ENCODE measurements at places on chromosomes 11 and 22.
A peak's percentile ranks its signal among the peaks of the same experiment; 100 is the strongest.

DNA sequence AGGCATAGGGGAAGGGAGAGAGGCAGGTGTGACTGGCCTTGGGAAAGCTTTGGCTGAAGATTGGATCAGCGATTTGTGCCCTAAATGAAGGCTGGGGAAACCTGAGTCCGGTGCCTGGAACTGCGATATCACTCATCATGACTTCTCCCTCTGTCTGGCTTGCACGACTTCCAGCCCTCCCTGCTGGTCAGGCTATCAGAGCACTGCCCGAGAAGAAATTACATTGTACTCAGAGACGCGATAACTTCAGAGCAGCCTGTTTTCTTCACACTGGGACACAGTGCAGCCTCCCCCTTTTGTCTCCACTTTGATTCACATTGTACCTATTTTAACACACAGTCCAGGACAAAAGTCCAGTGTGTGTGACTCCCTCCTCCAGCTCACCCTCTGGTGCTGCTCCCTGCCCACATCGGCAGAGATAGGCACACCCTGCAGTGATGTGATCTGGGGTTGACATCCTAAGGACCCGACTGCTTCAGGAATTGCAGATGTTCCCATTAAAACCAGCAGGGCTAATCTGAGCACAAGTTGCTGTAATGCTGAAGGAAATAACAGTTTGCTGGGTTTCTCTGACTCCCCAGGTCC is 62.1 kb upstream of the CADM1 start:
- DNase-seq: no peak

- no peak for DNase-seq
Observed at GRCh38 chr11:129427376-129427775, 51.7 kb downstream of the BARX2 start.

- no peak for DNase-seq
Observed at GRCh38 chr11:79458709-79459108, 17.9 kb upstream of the TENM4 start.

- DNase-seq: no peak
Observed at GRCh38 chr11:93591247-93591898, 48.2 kb upstream of the SMCO4 start.

DNA sequence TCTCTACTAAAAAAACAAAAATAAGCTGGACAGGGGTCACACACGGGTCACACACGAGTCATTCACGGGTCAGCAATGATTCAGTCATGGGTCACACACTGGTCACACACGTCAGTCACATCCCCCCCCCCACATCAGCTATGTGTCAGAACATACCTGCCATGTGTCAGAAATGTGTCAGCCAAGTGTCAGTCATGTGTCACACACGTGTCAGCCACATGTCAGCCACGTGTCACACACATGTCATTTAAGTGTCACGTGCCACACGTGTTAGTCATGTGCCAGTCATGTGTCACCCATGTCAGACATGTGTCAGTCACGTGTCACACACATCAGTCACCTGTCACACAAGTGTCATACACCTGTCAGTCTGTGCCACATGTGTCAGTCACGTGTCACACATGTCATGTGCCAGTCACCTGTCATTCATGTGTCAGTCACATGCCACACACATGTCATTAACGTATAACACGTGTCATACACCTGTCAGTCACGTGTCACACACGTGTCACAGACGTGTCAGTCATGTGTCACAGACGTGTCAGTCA is 28.7 kb upstream of the MMP20 start:
- DNase-seq: no peak

DNA sequence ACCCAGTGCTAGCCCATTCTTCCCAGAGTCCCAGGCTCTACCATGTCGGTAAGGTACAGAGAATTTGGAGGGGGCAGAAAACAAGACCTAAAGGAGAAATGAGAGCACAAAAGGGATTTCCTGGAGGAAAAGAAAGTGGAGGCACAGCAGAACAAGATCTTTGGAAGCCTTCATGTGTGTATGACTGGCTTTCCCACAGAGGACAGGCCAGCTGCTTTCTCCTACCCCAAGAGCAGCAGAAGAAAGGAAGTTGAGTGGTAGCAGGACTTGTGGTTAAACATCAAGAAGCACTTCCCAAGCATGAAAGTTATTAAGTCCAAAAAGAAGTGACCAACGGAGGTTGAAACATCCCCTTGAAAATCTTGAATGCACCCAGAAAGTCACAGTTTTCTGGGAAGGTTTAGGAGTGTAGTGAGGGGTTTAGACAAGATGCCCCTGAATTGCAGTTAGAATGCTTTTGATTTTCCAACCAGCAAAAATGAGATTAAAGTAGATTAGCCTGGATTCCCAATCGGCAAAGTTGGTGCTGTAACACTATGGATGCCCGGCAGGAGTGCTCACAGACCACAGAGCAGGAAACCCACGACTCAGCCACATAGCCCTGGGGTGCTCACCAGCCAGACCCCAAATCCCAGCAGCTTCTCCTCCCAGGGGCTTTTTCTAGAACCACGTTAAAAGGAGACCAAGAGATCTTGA is 608 bp downstream of the TMPRSS13 start:
- DNase-seq: no peak

GRCh38 chr11:105937738-105938137 is 84.3 kb downstream of the MSANTD4 start:
- no peak for DNase-seq

DNA sequence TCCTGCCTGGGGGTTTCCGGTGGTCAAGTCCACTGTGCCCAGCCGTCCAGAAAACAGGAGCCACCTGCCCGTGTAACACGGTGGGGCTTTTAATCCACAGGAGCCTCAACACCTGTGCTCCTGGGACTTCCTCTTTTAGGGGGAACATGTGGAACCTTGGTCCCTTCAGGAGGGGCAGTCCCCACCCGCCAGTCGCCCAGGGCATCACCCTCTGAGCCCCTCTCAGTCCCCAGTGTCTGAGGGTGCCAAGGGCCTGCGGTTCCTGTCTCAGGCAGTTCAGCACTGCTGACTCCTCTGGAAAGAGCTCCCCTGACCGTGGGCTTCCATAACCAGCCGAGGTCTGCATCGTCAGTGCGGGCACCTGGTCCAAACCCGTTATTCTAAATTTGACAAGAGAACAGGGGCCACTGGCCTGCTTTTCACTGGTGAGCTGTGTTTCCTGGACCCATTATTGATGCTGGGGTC is 15.8 kb downstream of the KRTAP5-5 start:
- no peak for DNase-seq

- no peak for DNase-seq
Observed at GRCh38 chr11:115525531-115526006, 21.4 kb upstream of the CADM1 start.

DNA sequence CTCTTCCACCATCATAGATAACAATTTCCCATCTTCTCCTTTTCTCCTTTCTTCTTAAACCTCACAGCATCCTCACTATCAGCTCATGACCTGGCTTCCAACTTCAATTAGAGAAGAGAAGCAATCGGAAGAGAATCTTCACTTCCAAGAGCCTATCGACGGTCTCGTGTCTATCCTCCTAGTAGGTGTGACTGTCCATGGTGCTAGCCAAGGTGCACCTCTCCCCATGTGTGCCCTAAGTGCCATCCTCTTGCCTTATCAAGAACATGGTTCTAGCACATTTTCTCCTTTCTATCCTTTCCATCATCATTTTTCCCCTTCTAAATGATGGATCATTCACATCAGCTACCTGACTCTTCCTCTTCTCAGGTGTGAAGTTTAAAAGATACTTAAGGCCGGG is 5.1 kb upstream of the CUL5 start:
- DNase-seq: no peak

DNA sequence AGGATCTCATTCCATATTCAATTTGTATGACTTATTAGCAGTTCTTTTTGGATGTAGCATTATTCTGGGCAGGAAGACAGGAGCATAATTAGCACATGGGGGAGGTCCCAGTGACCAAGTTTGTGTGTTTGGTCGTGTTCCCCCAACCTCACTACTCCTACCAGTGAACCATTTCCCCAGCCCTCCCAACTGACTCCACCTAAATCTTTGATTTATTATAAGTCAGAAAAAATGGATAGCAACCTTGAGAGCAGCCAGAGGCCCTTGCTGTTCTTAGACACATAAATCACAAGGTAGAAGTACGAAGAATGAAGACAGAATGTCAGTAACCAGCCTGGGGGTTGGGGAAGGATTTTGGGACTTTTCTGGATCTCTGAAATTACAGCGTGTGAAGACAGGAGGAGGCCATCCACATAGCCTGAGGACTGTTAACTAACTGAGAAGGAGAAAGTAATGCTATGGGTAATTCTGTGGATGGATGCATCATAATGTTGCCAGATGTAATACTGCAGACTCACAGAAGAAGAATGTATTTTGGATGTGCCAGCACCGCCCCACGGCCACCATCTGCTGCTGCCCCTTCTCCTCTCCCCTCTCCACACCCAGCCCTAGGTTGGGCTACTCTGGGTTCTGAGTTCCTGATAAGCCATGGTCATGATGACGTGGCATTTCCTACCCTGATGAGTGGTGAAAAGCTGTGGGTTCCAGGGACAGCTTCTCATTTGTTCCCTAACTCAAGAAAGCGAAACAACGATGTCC is 124.3 kb upstream of the TTC12 start:
- peak; percentile 48 for DNase-seq

- peak; percentile 35 for DNase-seq
Observed at GRCh38 chr11:94664346-94664745, 97.2 kb downstream of the PIWIL4 start.

GRCh38 chr22:36644333-36644757 is 59.2 kb downstream of the CACNG2 start:
- DNase-seq: no peak

DNA sequence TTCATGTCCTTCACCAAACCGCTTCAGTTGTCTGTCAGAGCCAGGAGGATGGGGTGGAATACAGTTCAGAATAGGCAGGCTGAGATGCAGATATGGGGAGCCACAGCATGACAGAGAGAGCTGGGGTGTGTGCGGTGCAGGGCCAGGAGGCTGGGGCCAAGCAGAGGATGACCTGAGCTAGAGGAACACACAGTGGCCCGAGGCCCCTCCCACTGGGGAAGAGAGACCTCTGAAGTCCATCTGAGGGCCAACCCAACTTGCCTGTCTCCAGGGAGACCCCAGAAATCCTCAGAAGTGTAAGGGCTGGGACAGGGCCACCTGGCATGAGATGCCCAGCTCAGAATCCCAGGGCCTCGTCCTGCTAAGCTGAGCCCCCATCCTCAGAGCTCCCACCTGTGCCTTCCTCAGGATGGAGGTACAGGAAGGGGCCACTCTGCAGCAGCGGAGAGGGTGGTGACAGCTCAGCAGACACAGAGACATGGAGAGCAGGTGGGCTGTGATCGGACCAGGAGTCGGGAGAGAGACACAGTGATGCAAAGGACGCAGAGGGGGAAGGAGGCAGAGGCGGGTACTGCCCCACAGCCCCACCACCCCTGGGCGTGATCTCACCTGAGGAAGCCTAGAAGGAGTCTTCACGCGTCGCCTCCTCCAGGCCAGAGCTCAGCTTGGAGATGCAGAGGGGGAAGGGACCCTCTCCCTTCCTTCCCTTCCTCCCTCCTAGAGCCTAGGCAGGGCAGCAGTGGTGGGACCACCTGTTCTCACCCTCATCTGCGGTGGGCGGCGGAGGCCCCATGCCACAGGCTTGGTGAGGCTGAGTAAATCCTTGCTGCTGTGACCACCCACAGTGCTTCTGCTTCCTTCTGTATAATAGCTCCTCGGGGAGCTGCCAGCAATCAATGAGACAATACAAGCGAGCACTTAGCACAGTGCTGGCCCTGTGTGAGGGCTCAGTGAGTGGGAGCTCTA is 9.1 kb upstream of the TUB start:
- DNase-seq: peak; percentile 6

- DNase-seq: no peak
Observed at GRCh38 chr11:33321422-33321821, 64.2 kb downstream of the HIPK3 start.

GRCh38 chr22:50399751-50400331 is 56.7 kb downstream of the PPP6R2 start:
- peak; percentile 36 for DNase-seq

DNA sequence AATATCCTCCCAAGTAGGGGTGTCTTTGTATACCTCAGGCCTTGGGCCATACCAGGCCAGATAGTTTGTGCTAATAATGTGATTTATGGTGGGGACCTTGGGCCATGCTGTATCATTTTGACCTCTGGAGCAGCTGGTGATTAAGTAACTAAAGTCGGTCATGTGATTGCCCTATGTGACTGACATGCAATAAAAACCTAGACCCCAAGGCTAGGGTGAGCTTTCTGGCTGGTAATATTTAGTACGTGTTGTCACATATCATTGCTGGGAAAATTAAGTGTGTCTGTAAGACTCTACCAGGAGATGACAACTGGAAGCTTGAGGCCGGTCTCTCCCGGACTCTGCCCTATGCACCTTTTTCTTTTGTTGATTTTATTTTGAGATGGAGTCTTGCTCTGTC is 12.6 kb upstream of the TFIP11 start:
- DNase-seq: no peak

- DNase-seq: no peak
Observed at GRCh38 chr11:92340839-92341238, 116.2 kb downstream of the FAT3 start.

DNA sequence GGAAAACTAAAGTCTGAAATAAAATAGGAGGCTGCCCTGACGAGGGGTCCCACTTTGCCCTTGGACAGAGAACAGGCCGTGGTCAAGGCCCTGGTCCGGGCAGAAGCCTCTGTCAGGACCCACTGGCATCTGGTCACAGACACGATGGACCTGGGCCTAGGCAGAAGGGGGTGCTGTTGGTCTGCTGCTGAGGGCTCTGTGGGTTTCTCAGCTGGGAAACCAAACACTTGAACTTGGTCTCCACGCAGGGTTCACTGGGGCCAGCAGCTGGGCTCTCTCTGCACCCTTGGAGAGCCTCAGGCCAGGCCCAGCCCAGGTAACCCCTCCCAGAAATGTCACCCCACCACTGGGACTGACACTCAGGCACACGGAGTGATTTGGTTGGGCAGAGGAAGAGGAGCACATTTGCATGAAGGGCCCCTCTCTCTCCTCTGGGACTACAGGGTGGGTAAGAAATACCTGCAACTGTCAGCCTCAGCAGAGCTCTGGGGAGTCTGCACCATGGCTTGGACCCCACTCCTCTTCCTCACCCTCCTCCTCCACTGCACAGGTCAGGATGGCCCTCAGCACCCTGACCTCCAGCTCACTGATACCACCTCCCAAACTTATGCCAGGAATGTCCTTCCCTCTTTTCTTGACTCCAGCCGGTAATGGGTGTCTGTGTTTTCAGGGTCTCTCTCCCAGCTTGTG is 48.1 kb upstream of the TOP3B start:
- DNase-seq: no peak

DNA sequence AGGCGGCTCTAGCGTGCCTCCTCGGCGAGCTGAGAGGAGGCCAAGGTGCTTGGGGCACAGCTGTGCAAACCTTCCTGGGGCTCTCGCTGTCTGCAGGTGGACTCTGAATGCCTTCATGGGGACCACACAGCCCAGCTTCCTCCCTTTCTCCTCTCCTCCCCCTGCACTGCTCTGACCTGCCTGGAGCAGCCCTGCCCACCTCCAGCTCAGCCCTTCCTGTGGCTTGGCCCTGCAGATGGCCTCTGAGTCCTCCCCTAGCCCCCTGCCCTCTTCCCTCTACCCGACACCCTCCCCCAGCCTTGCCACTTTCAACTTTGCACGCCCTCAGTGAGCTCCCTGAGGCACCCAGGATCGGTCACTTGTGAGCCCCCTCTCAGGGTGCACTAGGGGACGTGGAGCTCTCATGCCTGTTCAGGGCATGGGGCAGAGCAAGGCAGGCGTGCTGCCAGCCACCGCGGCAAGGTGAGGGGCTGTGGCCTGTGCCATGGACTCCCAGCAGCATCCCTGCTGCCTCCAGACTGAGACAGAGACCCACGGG is 31.4 kb downstream of the PPM1F start:
- no peak for DNase-seq

GRCh38 chr11:31243706-31244105 is 125.8 kb downstream of the DCDC1 start:
- DNase-seq: no peak

- no peak for DNase-seq
Observed at GRCh38 chr11:130403271-130403804, 25.1 kb downstream of the ADAMTS8 start.

GRCh38 chr11:123145220-123145619 is 49.8 kb downstream of the CLMP start:
- peak; percentile 25 for DNase-seq
